Activated T-helper 1 cell treated with Interleukin-2 at 50 U/mL for 16 hours (primary cell): ENCODE measurements at places on chromosomes 7 and 10.

- no peak for DNase-seq
Observed at GRCh38 chr7:120729245-120729644, 128.7 kb downstream of the TSPAN12 start.

DNA sequence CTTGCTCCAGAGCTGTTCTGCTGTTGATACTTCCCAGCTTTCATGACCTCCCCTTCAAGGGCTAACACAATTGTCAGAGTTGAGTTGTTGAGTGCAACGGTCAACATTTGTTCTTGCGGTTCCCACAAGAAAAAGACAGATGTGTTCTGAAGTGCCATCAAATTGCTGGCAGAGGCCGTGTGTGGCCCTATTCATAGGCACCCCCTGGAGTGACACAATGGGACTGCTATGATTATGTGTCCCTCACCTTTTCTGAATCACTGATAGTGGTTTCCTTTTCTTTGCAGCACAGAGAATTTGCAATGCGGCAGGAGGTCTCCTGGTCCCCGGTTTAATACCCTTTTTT lies 5.8 kb upstream of the IGFBP1 start:
- DNase-seq = no peak

DNA sequence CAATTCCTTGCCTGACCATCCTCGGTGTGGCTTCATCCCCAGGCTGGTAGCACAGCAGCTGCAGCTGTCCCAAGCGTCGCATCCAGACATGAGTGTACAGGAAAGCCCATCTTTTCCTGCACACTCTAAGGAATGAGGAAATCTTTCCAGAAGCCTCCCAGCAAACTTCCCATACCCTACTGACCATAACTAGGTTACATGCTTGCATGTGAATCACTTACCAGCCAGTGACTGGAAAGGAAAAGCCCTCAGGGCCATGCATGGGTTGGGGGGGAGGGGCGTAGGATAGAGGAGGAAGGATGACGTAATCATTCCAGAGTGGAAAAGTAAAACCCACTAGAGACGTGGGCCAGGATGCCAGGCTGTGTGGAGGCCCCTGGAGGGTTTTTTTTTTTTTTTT lies 18.9 kb upstream of the ZNF212 start:
- DNase-seq = no peak

GRCh38 chr7:33550363-33550762 lies 355.0 kb upstream of the BMPER start:
- no peak for DNase-seq

- DNase-seq = no peak
Observed at GRCh38 chr7:75650681-75651080, 88.1 kb downstream of the HIP1 start.

GRCh38 chr7:111866787-111867186 lies 304.5 kb upstream of the IMMP2L start:
- no peak for DNase-seq

DNA sequence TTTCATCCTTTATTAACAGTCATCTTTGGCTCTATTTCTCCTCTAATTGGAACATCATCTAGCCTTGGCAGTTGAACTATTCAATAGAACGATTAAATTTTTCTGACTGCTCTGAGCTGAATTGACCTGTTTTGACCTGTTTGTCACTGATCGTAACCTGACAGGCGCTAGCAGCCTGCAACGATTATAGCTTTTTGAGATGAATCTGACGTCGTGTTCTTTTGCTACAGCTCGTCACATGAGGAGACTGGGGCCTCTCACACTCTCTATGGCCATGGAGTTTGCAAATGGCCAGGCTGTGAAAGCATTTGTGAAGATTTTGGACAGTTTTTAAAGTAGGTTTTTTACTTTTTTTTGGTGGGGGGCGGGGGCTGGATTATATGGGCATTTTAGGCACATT lies 229.8 kb downstream of the FOXP2 start:
- DNase-seq = no peak

DNA sequence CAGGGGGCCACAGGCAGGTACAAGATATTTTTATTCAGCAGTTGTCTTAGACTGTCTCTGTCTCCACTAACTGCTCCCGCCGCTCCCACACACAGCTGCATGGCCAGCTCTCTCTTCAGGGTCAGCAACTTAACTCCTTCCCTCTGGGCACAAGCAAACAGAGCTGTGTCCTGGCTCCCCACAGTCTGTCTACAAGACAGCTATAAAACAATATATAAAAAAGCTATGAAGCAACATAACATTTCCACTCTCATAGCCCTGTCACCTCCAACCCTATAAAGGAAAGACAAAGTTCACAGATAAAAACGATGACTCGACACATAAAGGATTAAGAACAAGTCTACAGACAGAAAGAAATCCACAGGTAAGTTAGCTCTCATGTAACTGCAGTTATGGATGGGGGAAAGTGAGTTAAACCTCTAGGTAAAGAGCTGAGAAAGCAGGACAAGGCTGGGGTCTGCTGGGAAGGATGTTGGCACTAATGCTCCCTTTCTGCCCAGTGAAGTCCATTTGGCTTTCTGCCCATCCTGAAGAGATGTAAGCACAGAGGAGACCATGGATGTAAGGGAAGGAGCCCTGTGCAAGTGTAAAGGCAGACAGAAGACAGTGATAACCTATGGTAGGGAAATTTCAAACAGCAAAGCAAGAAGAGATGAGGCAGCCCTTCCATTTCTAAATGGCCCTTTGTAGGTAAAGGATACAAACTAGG lies 27.0 kb downstream of the RAPGEF5 start:
- DNase-seq = no peak

DNA sequence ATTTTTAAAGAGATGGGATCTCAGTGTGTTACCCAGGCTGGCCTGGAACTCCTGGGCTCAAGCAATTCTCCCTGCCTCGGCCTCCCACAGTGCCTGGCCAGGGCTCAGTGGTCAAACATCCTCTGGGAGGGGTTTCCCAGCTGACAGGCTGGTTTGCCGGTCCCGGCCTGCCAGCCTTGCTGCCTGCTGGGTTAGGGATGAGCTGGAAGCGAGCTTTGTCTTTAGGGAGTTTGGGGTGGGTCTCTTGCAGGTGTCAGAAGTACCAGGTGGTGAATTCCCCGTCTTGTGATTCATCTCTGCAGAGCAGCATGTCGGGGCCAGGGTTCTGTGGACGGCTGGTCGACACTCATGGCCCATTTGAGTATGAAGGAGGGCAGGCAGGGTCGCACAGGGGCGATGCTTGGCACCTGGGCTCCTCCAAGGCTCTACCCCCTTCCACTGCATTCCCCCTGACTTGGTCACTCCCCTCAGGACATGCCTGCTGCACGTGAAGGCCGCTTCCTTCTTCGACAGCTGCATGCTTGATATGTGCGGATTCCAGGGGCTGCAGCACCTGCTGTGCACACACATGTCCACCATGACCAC lies 30.3 kb downstream of the ZAN start:
- DNase-seq = no peak

DNA sequence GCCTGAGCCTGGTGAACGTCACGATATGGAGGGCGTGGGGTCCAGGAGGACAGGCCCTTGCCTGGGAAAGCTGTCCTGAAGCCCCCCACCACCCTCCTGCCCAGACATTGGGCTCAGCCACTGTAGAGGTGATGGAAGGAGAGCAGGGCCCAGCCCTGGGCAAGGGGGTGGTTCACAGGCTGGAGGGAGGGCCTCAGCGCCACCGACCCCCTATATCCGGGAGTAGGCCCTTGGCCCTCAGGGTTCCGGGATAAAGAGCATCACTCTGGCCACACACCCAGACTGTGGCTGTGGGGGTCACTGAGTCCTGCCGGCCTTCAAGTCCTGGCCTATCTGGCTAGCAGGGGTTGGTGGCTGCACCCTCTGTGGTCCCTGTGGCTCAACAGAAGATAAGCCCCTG lies 55.3 kb upstream of the GTF2IRD1 start:
- DNase-seq = no peak
